ENCODE measurements at places on chromosomes 7 and 10.

- no peak for DNase-seq
Observed at GRCh38 chr7:74604326-74605020, 53.0 kb upstream of the GTF2I start.

DNA sequence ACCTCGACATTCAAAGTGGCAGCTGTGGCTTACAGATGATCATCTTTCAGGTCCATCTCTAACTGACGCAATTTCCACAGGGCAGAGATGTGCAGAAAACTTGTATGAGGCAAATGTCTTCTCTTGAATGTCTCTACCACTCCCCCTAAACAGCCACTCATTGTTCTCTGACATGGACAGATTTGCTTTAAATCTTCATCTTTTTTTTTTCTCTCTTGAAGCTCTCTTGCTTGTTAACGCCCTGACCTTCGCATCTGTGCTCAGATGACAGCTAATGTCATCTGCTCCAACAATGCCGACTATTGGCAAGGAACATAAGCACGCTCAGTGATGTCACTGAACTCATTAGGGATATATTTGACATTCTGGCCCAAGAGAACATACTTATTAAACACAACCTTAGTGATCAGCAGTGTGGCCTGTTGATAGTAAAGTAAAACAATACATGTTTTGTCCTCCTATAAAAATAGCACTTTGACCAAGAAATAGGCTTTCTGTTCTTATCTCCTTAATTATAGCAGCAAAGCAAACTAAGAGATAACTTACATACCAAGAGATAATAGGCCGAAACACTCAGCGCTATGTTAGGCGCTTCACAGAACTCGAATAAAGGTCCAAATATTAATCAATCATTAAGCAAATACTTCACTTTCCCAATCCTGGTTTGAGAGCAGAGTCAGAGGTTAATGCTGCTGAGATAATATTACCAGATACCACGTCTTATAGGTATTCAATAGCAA, 583.5 kb downstream of the PARD3 start:
- DNase-seq: no peak

DNA sequence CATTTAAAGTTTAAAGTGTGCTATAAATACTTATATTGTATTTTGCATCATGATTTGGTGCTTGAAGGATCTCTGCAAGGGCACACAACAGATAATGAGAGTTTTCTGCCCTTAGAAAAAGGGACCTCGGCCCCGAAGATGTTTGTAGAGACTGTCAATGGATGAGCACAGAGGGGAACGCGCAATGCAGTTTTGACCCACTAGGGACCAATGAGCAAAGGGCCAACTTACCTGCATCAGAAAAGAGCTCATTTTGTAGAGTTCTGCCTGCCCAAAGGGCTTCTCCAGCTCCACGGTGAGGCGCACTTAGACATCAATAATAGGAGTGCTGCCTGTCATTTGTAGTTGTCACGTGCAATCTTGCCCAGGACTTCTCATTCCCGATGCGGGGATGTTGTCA, 91.1 kb downstream of the BUB3 start:
- no peak for DNase-seq

- no peak for DNase-seq
Observed at GRCh38 chr10:83978681-83979383, 160.5 kb upstream of the GHITM start.

DNA sequence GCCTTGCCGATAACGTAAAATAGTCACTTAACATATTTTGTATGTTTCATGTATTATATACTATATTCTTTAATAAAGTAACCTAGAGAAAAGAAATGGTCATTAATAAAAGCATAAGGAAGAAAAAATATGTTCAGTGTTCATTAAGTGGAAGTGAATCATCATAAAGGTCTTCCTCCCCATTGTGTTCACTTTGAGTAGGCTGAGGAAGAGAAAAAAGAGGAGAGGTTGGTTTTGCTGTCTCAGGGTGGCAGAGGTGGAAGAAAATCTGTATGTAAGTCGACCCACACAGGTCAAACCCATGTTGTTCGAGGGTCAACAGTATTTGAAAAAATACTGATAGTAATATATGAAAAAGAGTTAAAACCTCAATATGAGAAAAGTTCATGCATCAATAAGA, 90.3 kb downstream of the GLCCI1 start:
- no peak for DNase-seq

DNA sequence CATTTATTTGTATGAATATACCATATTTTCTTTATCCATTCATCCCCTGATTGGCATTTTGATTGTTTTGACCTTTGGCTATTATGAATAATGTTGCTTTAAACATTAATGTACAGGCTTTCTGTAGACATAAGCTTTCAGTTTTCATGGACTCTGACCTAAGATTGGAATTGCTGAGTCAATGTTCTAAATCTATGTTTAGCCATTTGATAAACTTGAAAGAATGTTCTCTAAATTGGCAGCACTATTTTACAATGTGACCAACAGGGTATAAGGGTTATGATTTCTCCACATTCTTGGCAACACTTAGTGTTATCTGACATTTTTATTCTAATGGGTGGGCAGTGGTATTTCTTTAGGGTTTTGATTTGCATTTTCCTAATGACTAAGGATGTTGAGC, 229.7 kb upstream of the ETV1 start:
- no peak for DNase-seq

- DNase-seq: no peak
Observed at GRCh38 chr7:12713625-12714378, 26.4 kb downstream of the ARL4A start.
